Kidney (tissue), 22 donors: ENCODE measurements at places on chromosomes 6 and 20. TPM values are rescaled to one million over a fixed set of nuclear protein-coding genes. Genes with fewer than 3 reads are reported as not detected.
A peak's percentile ranks its signal among the peaks of the same experiment; 100 is the strongest.

DNA sequence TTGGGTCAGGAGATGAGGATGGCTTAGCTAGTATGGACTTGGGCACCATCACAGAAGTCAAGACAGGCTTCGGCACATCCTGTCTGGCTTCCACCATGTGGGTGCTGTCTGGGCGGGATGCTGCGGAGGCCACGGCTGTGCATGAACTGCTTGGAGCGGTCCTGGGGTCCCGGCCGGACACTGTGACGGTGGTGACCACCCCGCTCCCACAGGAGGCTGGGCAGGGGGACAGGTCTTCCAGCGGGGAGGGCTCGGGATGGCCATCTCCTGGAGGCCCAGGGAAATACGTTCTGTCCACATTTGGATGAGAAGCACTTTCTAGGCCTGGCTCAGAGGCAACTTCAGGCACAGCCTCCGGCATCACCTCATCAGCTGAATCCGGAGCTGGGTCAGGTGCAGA, 32.1 kb upstream of the TCFL5 start:
- H3K4me3 ChIP-seq: no peak overlapping the region
- no peak overlapping the region for H3K27ac ChIP-seq
- H3K27me3 ChIP-seq: no peaks in the 10 kb centered on the region
- no peaks in the 10 kb centered on the region for H3K4me1 ChIP-seq

GRCh38 chr20:47326658-47327268, 29.7 kb downstream of the ZMYND8 start:
- no peaks in the 10 kb centered on the region for H3K27me3 ChIP-seq
- peaks cover 21% of the 10 kb centered on the region for H3K4me1 ChIP-seq
- DNase-seq: peak; percentile 36
- H3K27ac ChIP-seq: no peak overlapping the region
- H3K4me3 ChIP-seq: no peak overlapping the region

DNA sequence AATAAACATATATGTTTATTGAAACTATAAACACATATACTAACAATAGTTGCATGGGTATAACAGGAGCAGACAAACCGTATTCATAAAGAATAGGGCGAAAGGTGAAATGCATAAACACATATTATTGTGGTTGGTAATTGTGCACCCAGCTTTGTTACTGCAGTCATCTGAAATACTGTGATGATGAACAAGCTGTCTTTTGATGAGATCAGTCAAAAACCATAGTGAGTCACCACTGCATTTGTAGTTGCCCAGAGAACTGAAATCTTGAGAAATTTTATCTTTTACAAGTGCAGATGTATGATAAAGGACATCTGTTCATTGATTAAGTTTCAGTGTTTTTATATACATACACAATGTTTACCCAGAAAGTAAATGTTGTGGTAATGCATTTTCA, 133.7 kb downstream of the MYO6 start:
- peaks cover 5% of the 10 kb centered on the region for H3K36me3 ChIP-seq
- no peaks in the 10 kb centered on the region for H3K27me3 ChIP-seq
- no peak overlapping the region for H3K4me3 ChIP-seq

DNA sequence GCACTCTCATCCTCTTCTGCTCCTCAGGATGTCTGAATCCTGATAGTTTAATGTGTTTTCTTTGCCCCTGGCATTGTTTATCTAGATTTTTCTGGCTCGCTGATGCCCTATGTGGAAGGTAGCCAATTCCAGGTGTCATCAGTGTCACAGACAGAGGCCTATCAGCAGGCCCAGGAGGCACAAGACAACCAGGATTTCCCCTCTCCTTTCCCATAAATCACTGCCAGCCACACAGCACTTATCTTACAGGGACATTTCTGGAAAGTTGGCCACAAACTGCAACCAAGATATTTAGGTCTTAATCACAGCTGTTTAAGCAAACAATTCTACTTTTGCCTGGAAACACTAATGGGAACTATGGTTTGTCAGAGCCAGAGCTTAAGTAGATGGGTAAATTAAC, 28.1 kb downstream of the ADGRF5 start:
- no peak for DNase-seq
- H3K27ac ChIP-seq: peak overlapping the region; percentile 1
- H3K4me1 ChIP-seq: no peaks in the 10 kb centered on the region
- no peaks in the 10 kb centered on the region for H3K36me3 ChIP-seq
- no peaks in the 10 kb centered on the region for H3K27me3 ChIP-seq

- no peak overlapping the region for H3K27ac ChIP-seq
- H3K36me3 ChIP-seq: peaks cover 3% of the 10 kb centered on the region
- no peak overlapping the region for H3K4me3 ChIP-seq
- H3K4me1 ChIP-seq: no peaks in the 10 kb centered on the region
Measured at GRCh38 chr20:419556-420165, 11.6 kb downstream of the RBCK1 start.

DNA sequence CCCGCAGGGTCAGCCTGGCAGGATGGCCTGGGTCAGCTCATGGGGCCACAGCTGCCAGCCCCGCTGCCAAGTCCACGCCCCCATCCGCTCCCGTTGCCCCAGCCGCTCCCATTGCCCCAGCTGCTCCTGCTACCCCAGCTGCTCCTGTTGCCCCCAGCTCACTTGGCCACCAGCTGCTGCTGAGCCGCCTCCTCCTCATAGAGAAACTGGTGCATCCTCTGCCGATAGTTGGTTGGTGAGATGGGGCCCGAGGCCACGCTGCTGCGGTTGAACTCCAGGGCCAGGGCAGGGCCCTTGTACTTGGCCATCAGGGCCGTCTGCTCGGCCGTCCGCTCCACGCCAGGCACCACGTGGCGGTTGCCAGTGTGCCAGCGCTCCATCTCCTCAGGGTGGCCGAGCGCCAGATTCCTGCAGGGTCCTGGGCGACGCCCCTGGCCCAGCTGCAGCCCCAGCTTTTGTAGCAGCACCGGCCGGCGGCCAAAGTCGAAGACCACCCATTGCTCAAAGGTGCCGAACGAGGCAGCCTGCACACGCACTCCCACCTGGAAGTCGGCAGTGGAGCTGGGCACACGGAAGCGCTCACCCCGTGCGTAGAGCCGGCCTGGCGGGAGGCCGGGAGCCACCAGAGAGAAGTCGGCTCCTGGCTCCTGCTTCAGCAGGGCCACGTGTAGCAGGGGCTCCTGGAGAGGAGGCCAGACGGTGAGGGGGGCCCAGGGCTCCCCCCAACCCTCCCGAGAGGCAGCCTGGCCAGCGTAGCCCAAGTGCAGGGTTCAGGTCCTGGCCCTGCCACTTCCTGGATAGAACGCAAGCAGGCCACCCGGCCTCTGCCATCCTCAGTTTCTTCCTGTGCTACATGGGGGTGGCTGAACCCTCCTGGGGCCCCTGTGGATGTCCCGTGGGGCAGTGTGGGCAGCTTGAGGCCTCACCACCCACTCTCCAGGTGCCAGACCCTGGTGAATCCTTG, 4.8 kb downstream of the HELZ2 start:
- no peak for DNase-seq
- H3K36me3 ChIP-seq: no peaks in the 10 kb centered on the region
- no peaks in the 10 kb centered on the region for H3K4me1 ChIP-seq
- no peak overlapping the region for H3K4me3 ChIP-seq
- no peaks in the 10 kb centered on the region for H3K27me3 ChIP-seq

- H3K36me3 ChIP-seq: no peaks in the 10 kb centered on the region
- peaks cover 2% of the 10 kb centered on the region for H3K4me1 ChIP-seq
- no peak overlapping the region for H3K27ac ChIP-seq
- no peak overlapping the region for H3K4me3 ChIP-seq
- H3K27me3 ChIP-seq: no peaks in the 10 kb centered on the region
- no peak for DNase-seq
Measured at GRCh38 chr20:32168184-32168910, 39.2 kb downstream of the PLAGL2 start.

- no peak overlapping the region for H3K4me3 ChIP-seq
- no peaks in the 10 kb centered on the region for H3K4me1 ChIP-seq
- no peak for DNase-seq
- no peak overlapping the region for H3K27ac ChIP-seq
Measured at GRCh38 chr6:38555606-38556005, 84.1 kb downstream of the BTBD9 start.

DNA sequence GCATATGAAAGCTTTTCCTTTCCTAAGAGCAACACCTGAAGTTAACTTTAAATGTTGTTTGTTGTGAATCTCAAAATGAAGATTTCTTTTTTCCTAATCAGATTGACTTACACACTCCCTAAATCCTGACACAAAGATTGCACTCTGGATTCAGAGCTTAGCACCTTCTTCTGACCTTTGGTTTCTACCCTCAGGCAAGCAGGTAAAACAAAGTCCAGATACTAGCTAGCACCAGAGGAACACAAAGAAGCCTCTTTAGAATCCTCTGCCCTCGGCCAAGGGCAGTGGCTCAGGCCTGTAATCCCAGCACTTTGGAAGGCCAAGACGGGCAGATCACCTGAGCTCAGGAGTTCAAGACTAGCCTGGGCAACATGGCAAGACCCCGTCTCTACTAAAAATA, 14.5 kb downstream of the SERAC1 start:
- no peak overlapping the region for H3K4me3 ChIP-seq
- H3K27ac ChIP-seq: no peak overlapping the region
- DNase-seq: no peak
- no peaks in the 10 kb centered on the region for H3K4me1 ChIP-seq
- no peaks in the 10 kb centered on the region for H3K27me3 ChIP-seq

DNA sequence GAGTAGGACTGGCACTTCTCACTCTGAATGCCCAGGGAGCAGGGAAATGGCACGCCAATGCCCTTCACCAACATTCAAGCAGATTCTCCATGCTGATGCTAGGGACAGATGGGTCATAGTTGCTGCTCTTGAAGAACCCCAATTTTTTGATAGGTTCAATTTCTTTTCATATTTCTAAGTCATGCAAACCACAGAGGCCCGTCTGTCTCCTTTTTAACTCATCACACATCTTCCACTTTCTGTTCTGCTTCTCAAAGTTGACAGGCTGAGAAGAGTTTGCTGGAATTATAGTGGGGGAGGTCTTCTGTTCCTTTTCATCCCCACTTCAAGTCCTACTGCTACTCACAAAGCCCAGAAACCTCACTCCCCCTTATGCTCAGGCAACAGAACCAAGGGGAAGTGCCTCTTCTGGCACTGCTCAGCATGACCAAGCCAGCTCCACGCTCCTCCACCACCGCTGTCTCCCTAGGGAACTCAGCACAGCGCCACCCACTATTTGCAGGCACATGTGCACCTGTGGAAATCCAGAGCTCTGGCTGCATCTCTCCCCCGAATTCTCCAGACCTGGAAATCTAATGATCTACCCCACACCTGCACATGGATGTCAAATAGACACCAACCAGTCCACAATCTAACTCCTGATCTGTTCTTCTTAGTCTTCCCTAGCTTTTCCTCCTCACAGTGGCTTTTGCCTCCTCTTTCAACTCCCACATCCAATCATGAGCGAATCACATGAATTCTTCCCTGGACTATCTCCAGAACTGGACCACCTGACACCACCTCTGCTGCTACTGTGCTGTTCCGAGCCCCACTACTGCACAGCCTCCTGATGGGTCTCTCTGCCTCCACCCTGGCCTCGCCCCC, 10.7 kb downstream of the ZBTB24 start:
- no peak overlapping the region for H3K4me3 ChIP-seq
- H3K4me1 ChIP-seq: peaks cover 3% of the 10 kb centered on the region
- H3K27me3 ChIP-seq: no peaks in the 10 kb centered on the region
- no peak overlapping the region for H3K27ac ChIP-seq
- peaks cover 37% of the 10 kb centered on the region for H3K36me3 ChIP-seq

- no peak overlapping the region for H3K27ac ChIP-seq
- H3K4me3 ChIP-seq: no peak overlapping the region
- H3K4me1 ChIP-seq: no peaks in the 10 kb centered on the region
- H3K36me3 ChIP-seq: no peaks in the 10 kb centered on the region
- DNase-seq: no peak
- H3K27me3 ChIP-seq: no peaks in the 10 kb centered on the region
Measured at GRCh38 chr6:40986364-40986763, 52.7 kb downstream of the UNC5CL start.

The GRM1 gene
- 0.19 TPM for total RNA-seq

The LAMA2 gene
- total RNA-seq: 20.8 TPM
